Activated gamma-delta T cell treated with Interleukin-2 at 50 U/mL for 16 hours (primary cell): ENCODE measurements at places on chromosomes 5 and 9.

- no peak for DNase-seq
These were observed 10.7 kb downstream of the PCDHAC2 start for GRCh38 chr5:140977003-140977402.

DNA sequence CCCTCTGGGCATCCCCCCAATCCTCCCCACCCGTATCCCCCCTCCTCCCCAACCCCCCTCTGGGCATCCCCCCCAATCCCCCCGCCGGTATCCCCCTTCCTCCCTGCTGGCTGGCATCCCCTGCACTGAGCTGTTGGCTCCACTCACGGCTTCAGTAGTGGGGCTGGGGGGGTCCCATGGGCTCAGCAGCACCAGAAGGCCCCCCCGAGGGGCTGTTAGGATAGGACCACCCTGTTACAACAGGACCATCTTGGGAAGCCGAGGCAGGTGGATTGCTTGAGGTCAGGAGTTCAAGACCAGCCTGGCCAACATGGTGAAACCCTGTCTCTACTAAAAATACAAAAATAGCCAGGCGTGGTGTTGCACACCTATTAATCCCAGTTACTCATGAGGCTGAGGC, 42.4 kb downstream of the EXD3 start:
- no peak for DNase-seq

DNA sequence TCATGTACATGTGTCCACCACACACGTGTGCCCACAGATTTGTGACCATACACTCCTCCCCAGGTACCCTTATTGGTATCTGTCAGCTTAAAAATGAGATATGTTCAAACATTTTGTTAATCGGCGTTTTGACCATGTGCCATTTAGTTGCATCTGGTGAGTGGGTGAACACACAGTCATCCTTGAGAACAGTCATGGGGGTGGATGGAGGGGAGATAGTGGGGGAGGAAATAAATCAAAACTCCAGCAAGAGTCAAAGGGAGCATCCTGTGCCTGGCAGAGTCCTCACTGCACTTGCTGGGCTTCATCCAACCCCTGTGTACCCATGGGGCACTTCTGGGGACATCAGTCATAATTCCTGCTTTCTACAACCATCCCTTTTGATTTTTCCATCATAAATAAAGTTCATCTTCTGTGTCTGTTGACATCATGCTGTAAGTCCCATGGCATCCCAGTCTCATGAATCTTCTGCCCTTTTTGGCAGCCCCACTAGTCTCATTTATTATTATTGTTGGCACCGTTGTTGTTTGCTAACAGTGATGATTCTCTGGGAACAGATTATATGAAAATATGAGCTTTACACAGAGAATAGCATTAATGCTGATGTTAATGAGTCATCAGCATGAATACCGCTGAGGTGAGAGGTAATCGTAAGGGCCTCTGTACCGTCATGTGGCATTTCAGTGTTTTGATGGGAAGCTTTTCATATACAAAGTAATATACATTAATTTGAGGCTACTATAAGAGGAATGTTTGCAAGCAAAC, 24.4 kb upstream of the CLK4 start:
- DNase-seq: no peak

- no peak for DNase-seq
These were observed 32.6 kb downstream of the SLC38A9 start for GRCh38 chr5:55679556-55679955.

DNA sequence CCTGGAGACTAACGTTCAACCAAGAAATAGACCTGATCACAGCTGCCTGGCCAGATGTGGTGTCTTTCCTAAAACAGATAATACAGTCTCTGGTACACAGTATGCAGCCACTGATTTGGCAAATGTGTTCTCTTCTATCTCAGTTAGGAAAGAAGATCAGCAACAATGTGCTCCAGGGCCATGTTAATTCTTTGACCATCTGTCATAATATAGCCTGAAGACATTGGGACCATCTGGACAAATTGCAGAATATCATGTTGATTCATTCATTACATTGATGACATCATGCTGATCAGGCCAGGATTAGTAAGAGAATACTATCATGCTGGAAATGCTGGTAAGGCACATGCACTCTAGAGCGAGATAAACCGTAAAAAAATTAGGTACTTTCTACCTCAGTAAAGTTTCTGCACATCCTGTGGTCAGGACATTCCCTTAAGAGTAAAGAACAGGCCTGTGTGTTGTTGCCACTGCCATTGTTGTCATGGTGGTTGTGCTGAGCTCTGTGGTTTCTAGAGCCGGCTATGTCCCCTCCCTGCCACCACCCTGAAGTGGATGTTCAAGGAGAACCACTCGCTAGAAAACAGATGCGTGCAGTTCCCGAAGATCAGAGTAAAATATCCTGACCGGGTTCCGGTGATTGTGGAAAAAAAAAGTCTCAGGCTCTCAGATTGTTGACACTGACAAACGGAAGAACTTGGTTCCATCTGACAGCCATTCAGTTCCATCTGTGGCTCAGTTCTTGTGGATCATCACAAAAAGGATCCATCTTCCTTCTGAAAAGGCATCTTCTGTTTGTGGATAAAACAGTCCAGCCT, 6.4 kb upstream of the JMY start:
- no peak for DNase-seq

DNA sequence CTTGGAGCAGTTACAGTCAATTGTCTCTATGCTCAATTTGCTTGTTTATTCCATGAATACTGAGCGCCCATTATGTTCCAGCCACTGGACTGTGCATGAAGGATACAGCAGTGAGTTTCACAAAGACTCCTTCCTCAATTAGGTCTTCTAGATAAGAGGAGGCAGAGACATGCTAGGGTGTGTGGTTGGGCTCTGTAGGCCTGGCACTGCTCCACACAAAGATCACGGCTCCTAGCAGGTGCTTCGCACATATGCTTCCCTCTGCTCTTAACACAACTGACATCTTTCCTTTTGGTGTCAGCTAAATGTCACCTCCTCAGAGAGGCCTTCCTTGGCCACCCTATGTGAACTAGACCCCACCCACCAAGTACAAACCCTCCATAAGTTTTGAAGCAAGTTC, 10.9 kb downstream of the IL12B start:
- no peak for DNase-seq

- no peak for DNase-seq
These were observed 120.0 kb downstream of the DAB2IP start for GRCh38 chr9:121771418-121771817.

- peak; percentile 81 for DNase-seq
These were observed 6.9 kb upstream of the NDUFB6 start for GRCh38 chr9:32579706-32580331.

GRCh38 chr5:95907067-95907705, 54.5 kb downstream of the ELL2 start:
- DNase-seq: no peak

DNA sequence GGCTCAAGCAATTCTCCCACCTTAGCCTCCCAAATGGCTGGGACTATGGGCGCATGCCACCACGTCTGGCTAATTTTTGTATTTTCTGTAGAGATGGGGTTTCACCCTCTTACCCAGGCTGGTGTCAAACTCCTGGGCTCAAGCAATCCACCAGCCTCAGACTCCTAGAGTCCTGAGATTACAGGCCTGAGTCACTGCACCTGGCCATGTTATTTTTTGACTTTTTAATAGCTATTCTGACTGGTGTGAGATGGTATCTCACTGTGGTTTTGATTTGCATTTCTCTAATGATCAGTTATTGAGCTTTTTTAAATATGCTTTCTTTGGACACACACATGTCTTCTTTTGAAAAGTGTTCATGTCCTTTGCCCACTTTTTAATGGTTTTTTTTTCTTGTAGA, 38.2 kb downstream of the FBXW2 start:
- DNase-seq: no peak

- no peak for DNase-seq
These were observed 49.4 kb downstream of the MCTP1 start for GRCh38 chr5:95235439-95235982.

- no peak for DNase-seq
These were observed 1.0 kb upstream of the TSLP start for GRCh38 chr5:111070272-111071134.

GRCh38 chr9:75023846-75024245, 4.2 kb downstream of the CARNMT1 start:
- DNase-seq: no peak

DNA sequence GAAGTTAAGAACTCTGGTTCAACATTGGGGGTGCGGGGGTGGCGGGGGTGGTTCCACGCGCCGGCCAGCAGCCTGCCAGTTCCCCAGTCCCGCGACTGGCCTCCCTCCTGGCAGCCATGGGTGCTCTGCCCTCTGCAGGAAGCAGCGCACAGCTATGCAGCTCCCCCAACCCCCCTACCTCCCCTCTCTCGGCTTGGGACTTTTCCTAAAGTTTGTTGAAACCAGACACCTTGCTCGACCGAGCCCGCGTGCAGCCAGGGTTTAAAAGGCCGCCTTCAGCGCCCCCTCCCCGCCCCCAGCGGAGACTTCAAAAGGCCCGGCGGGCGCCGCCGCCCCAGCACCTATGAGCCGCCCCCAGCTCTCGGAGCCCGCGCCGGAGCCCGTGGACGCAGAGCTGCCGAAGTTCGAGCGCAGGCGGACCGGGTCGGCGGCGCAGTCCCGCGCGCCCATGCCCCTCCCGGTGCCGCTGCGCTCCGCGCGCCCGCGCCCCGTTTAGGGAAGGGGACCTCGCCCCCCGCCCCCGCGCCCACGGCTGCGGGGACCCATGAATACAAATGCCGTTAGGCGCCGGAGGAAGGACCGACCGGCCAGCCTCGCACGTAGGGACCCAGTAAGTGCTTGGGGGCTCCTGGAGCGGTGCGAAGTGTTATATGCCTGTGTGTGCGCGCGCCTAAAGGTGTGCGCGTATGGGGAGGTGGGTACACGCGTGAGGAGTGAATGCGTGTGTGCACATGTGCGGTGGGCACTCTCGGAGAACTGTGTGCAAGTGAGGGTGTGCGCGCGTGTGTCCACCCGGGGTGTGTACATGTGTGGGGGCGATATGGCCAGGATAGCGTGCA, 1.4 kb upstream of the COL27A1 start:
- no peak for DNase-seq

GRCh38 chr5:135447298-135447929, at the start of gene DCANP1:
Gene DCANP1 (minus strand): TSS chr5:135447348. CDS start chr5:135447108, 240 bp downstream.
- no peak for DNase-seq

GRCh38 chr5:127055880-127056653, 17.2 kb downstream of the C5orf63 start:
- no peak for DNase-seq

- DNase-seq: no peak
These were observed 71.3 kb downstream of the LIX1 start for GRCh38 chr5:97071101-97071500.

GRCh38 chr9:120919843-120920805, 6.5 kb downstream of the TRAF1 start:
- DNase-seq: no peak

DNA sequence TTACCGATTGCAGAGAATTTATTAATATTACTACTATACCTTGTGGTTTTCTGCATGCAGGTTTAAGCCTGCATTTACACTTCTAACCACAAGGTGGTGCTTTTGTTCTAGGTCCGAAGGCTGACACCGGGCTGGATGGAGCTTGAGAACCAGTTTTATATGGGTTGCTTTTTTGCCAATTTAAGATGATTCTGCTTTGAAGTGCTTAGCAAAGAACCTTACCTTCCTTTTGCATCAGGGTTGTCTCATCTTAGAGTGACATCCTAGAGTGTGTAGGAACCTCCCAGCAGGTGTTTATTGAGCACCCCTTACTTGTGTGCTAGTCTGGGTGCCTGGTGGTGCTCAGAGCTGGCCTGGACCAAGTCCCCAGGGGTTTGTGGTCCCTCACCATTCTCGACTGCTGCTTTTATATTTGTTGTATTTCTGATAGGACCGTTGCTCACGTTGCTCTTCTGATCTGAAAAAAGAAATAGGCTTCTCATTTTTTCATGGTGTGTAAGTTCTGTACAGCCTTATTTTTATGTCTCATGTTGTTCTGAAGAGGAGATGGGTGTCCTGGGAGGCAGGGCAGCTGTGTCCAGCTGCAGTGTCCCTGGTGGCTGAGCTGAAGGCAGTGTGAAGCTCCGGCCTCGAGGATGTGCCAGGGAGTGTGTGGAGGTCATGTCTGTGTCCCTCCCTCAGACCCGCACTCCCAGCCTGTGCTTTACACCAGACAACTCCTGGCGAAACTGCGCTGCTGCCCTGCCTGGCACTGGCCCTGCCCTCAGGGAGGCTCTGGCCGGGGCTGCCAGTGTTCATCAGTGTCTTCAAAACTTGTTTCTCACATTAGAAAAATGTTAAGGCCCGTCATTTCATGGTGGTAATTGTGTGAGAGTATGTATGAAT, 54.3 kb downstream of the EHMT1 start:
- DNase-seq: peak; percentile 39

- no peak for DNase-seq
These were observed 100.2 kb upstream of the FSTL4 start for GRCh38 chr5:133712562-133712961.

GRCh38 chr5:154653764-154654485, 101.3 kb upstream of the LARP1 start:
- no peak for DNase-seq

GRCh38 chr5:56673171-56673570, 142.2 kb upstream of the MAP3K1 start:
- no peak for DNase-seq

GRCh38 chr9:133763272-133764183, 25.4 kb upstream of the SARDH start:
- no peak for DNase-seq

DNA sequence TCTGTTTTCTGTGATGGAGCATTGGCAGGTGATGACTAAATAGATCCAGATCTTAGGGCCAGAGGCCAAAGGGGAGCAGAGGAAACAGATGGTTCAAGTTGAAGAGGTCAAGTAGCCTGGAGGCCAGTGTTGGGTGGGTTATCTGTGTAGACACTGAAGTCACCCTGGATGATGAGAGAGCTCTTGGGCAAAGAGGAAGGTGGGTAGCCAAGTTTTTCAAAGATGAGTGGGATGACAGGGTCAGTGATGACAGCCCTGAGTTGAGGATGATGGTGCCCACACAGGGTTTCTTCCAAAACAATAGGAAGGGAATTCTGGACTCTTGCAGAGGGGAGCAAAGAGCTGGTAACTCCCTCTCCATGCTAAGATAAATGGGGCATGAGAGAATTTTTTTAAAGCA, 76.6 kb downstream of the CD180 start:
- no peak for DNase-seq

DNA sequence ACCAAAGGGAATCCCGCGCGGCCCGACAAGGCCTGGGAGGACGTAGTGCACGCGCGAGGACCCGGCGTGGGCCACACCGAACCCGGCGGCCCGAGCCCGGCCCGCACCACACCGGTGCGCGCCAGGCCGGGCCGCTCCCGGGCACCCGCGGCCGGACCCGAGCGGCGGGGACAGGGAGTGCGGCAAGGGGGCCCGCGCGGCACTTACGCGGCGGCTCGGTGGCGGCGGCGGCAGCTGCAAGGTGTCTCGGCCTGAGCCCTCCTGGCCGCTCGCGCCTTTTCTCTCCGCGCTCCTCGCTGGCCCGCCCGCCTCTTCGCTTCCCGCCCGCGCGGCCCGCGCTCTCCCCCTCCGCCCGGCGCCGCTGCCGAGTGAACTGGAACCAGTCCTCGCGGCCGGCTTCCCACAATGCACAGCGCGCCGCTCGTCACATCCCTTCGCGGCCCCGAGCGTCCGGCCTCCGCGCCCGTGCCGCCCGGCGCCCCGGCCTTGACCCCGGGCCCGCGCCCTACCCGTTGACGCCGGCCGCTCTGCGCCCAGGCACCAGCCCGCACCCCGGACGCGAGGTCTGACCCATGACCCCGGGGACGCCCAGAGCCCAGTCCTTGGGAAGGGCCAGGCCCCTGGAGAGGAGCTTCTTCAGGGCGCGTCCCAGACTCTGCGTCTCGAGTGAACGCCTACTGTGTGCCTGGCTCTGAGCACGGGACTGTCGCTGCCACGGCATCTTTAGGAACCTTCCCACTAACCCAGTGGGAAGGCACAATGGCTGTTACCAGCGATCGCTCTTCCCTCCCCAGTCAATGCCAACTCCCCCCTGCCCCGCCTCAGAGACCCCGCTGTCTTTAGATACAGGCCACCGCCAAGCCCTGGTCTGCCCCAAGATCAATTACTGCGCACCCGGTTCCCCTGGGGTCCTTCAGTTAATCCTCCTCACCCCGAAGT, at the start of gene MACROH2A1:
Gene MACROH2A1, minus strand, starts transcription at position 377 of the 939 bp plus-strand sequence. CDS start 10,138 bp downstream, outside the sequence.
- DNase-seq: peak; percentile 75
